ENCODE measurements at places on chromosomes 3 and 15.

DNA sequence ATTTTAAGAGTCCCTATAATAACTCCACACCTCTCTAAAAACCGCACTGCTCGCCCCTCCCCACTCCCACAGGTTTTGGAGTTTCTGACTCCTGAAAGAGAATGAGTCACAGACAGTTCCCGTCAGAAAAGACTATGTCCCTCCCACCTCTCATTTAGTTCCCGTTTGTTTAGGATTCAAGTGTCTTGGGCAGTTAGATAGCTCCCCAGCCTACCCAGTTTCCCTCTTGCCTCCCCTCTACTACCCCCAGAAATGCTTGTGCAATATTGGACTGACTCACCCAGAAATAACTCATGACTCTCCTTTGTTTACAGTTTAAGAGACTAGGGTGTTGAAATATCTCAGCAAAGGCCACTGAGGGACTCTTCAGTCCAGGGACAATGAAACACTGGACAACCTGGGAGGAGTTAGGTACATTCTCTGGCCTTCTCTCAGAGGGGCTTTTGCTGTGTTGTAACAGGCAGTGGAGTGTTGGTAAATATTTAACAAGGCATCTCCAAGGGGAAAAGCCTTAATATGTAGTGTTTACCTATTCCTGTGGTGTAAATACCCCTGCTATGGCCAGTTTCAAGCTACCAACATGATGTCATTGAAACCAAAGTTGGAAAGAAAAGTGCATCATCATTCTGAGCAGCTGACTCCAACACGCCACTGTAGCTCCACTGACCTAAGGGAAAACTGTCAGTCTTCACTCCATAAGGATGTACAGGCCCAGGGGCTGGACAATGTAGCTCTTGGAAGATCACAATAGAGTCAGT, 96.1 kb upstream of the CHD2 start:
- DNase-seq = peak; percentile 79

DNA sequence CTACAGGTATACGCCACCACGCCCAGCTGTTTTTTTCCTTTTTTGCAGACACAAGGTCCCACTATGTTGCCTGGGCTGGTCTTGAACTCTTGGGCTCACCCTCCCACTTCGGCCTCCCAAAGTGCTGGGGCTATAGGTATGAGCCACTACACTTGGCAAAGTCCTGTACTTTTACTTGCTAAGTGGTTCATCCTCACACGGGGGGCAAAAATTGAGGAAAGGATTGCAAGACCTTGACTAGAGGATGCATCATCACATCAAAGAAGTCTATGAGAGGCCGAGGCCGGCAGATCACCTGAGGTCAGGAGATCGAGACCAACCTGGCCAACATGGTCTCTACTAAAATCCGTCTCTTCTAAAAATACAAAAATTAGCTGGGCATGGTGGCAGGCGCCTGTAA, 116.5 kb upstream of the FAM174B start:
- DNase-seq = no peak

DNA sequence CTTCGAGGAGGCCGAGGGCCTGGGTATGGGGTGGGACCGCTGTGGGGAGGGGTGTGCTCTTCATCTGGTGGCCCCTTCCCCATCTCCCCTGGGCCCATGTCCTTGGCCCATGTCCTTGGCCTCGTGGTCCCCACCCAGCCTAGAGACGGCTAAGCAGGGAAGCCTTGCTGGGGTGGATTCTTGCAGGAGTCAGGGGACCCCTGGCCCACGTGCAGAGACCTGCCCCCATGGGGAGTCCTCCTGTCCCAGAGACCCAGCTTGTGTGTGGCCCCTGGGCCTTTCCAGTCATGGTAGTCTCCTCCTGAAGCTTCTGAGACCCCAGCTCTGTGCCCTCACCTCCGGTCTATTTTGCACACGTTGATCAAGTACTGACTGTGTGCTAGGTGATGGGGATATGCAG, 97.4 kb downstream of the TBC1D2B start:
- DNase-seq = no peak

DNA sequence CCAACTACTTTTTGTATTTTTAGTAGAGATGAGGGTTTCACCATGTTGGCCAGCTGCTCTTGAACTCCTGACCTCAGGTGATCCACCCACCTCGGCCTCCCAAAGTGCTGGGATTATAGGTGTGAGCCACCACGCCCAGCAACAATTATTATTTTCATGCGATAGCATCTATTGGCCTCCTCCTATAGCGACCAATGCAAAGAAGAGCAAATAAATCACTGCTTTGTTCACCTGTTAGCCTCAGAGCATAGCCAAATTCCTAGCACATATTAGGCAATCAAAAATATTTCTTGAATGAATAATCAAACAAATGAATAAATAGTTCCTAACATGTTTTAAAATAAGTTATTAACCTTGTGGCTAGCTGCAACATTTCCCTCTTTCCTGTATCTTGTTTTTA, 36.8 kb upstream of the TNFSF10 start:
- DNase-seq = no peak

DNA sequence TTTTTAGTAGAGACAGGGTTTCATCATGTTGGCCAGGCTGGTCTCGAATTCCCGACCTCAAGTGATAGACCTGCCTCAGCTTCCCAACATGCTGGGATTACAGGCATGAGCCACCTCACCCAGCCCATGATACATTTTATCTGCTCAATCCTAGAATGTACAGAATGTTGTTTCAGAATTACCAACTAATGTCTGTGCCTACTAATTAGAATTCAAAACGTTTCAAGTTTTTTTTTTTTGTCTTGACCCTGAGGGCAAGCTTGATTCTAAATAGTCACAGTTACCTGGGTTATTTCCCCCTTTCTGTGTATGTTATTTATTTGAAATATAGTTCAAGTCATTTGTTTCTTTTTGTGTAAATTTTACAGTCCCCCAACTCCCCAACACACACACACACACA, 5.3 kb upstream of the KIF23 start:
- no peak for DNase-seq

DNA sequence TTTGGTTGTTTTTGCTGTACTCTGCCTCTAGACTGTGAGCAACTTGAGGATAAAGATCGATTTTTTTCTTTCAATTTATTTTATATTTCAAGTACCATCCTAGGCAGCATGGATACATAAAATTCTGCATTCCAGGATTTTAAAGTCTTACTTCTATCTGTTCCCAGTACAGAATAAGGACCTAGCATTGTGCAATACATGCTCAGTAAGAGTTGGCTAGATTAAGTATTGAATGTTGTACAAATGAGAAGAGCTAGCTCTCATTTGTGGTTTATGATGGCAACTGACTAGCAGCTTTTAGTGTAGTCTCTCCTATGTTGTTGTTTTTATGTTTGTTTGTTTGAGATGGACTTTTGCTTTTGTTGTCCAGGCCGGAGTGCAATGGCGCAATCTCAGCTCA, 222.7 kb downstream of the TP63 start:
- DNase-seq = no peak

DNA sequence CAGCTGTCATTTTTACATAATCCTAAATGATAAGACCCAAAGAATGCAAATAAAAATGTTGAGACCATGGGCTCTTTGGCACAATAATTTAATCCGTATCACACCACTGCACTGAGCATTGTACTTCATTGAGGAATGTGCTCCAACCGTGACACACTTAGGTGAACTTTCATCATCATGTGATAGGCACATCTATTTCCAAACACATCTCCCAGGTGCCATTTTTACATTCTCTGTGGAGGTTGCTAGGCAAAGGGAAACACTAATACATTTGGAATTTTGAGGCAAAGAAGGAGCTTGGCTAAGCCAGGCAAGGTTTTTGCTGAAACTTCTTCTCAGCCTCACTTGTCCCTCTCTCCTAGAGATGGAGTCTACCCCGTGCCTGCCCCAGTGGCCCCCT, 68.7 kb downstream of the LRTM1 start:
- no peak for DNase-seq

DNA sequence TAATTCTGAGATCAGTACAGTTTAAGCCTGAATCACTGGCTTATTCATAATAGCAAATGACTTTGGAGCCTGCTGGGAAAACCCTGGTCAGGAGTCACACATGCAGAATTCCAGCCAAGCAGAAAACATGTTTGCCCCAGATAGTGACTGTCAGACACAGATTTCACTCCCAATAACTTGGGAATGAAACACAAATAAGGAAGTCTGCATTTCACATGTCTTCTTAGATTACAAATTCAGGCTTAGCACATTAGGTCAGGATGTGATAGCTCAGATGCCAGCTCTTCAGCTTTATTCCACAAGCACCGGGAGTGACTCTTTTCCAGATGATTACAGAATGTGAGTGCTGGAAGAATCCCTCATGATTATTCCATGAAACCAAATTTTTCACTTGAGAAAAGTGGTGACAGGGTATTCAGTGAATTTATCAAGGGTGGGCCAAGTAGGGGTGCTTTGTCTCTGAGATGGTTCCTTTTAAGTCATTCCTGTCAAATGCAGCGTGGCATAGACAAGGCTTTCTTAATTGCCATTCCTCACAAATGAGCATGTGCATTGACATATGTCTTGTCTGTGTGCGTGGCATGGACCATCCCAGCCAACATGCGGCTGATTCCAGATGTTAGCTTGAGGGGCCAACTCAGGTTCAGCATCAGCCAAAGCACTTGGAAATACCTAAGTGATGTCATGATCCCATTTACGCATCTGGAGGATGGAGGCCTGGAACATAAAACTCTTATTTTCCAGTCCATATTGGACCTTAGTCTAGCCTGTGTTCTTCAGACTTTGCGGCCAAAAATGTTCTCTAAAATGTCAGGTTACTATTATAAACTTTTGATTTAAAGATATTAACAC, 191.0 kb downstream of the EPHB1 start:
- DNase-seq = no peak

DNA sequence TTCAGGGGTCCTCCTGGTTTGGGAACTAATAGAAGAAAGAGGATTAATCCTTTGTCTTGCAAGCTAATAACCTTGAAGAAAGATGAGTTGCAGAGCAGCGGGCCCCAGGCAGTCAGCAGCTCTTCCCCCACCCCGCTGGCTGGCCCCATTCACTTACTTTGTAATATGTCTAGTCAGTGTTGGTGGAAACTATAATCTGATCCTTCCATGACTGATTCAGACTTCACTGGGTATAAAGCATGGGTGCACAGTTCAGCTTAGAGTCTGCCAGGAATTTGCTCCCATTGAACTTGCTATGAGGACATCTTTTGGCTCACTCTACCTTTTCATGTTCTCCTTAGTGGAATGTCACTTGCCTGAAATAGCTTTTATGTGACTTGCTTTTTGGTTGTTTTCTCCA, 117.7 kb downstream of the CCNL1 start:
- DNase-seq = no peak

DNA sequence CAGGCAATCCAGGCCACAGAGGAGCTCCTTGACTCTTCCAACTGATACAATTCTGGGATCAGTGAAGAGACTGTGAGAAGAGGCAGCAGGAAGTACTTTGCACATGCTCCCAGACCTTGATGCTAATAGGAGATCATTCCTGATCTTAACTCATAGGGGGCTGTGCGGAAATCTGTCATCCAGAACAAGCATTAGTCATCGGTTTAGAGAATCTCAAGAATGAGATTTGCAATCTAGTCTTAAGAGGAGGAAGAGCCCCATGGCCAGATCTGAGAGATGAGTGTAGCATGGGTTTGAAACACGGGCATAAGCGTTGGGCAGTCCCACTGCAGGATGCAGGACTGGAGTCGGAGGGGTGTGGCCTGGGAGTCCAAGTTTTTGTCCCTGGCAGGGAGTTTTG, 1081.1 kb downstream of the NAALADL2 start:
- no peak for DNase-seq

DNA sequence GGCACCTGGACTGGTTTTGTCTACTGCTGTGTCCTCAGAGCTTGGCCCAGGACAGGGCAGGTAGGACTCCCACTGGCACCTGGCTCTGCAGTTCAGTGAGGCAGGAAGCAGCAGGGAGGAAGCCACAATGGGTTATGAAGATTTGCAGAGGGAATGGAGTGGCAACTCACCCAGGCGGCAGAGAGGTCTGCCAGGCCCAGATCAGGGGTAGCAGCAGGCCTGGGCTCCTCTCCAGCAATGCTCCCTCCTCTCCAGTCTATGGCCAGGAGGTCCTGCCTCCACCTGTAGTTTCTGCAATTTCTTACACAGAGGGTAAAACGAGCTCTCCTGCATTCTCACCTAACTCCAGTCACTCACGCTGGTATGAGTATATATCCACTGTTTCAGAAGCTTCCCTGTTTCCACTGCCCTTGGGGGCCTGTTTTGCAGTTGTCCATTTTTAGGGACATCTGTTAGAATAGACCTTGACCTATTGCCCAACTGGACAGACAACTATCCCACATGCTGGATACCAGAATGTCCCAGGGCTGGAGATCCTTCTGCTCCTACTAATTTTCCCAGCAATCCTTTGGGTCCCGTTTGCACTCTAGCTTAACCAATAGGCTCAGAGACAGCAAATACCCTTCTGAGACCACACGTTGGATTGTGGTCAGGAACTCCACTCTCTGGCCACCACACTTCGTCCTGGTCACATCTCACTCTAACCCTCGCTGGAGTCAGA, 35.2 kb downstream of the HMCES start:
- DNase-seq = no peak

- DNase-seq = no peak
Measured at GRCh38 chr3:126685493-126685892, 18.5 kb upstream of the CHCHD6 start.

DNA sequence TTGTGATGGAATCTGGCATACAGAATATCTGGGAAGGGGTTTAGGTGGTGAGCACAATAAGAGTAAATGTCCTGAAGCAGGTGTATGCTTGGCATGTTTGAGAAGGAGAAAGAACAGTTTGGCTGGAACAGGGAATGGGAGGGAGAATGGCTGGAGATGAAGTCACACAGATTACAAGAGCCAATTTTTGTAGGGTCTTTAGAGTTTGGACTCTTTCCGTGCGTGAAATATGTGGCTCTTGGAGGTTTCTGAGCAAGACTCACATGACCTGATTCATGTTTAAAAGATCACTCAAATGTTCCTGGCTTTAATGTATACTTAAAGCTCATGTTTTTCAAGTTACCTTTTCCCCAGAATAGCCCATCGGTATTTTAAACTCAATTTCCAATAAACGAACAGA, 32.8 kb downstream of the SPRED1 start:
- DNase-seq = no peak

GRCh38 chr3:119731560-119732343, 28.9 kb downstream of the CFAP91 start:
- DNase-seq = no peak

DNA sequence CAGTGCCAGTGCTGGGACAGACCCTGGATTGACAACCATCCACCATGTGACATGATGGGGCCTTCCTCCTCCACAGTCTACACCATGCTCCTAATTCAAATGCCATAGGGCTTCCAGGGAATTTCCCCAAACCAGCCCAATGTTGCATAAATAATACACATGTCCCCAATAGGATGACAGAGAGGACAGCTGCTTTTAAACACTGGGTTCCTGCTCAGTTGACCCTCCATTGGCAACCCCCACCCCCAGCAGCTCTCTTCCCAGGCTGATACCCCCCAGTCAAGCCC, 28.3 kb upstream of the ATP2B2 start:
- no peak for DNase-seq

DNA sequence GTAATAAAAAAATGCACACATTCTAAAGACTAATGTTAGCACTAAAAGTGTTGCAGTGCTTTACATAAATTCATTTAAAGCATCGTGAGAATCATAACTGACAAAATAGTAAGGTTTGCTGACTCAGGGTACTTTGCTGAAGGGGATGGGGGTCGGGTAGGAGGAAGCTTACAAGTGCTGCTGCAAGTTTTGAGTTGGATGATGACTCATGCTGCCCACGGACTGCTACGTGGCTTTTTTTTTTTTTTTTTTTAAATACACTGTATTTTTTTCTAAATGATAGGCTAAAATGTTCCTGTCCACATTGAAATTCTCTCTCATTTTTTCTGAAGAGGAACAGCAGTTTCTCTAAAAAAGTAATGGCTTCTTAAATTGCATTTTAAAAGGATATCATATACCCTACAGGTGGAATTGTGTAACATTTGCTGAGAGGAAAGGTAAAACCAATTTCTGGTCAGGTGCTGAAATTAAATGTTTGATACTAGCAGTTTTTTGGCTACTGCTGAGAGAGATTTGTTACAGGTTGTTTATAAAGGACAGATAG, 2.2 kb downstream of the MAPK6 start:
- no peak for DNase-seq

Data from Right ventricle myocardium inferior (tissue), 1 donor.